Activated CD4-positive, CD25-positive, alpha-beta regulatory T cell (primary cell): ENCODE measurements at places on chromosomes 5 and 9.

DNA sequence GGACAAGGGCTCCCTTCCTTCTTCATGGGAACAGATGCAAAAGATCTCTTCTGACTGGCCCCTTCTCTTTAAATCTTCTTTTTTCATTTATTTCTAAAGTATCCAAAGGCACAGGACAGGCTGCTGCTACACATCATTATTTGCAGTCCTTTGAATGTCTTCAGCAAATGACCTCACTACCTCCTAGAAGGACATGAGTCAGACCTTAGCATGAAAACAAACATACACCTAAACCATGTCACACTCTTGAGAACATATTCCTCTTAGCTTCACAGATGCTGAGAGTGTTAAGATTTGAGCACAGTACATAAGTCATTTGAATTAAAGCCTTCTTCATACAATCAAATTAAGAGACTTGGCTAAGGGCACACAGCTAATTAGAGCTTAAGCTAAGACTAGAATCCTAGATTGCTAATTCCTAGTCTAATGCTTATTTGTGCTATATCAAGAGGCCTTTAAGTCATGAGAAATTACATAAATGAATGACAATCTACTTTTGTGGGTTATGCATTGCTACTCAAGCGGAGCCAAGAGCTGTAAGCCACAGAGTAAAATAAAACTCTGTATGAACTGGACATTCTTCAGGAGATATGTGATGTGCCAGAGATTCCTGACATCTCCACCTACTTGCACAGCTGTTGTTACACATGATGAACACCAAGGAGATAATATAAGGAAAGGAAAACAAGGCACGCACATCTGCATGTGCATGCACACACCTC, 109.1 kb upstream of the PTGER4 start:
- DNase-seq, result no peak

DNA sequence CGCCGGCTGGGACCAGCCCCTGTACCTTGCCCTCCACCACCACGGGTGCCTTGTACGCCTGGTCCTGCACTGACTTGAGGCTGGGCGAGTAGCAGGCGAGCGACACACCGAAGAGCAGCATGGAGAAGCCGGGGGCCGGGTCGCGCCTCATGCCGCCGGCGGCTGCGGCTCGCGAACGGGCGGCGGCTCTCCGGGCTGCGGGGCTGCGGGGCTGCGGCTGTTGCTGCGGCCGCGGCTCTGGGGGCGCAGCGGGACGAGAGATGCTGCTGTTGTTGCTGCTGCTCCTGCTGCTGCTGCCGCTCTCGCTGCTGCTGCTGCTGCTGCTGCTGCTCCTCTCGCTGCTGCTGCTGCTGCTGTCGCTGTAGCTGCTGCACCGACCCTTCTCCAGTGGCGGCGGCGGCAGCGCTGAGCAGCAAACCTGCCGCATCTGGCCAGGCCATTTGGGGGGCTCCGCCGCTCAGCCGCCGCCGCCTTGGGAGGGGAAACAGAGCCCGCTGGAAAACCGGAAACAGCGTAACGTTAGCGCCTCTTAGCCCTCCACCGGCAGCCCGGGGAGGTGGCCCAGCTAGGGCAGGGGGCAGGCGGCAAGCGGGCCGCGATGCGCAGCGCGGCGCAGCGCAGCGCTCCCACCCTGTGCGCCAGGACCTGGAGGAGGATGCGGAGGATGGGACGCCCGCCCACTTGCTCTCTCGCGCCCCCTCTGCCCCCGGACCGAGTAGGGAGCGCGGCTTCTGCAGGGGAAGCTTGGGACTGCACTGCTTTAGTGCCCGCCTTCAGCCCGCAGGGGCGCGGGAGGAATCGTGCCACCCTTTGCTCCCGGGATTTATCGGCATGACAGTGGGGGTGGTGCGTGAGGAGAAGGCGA, at the start of gene NRG2:
TSS of gene NRG2 (minus strand) at position 657 of the 865 bp plus-strand sequence.
- peak; percentile 19 for DNase-seq

GRCh38 chr5:3694819-3695218, 99.2 kb downstream of the IRX1 start:
- no peak for DNase-seq

DNA sequence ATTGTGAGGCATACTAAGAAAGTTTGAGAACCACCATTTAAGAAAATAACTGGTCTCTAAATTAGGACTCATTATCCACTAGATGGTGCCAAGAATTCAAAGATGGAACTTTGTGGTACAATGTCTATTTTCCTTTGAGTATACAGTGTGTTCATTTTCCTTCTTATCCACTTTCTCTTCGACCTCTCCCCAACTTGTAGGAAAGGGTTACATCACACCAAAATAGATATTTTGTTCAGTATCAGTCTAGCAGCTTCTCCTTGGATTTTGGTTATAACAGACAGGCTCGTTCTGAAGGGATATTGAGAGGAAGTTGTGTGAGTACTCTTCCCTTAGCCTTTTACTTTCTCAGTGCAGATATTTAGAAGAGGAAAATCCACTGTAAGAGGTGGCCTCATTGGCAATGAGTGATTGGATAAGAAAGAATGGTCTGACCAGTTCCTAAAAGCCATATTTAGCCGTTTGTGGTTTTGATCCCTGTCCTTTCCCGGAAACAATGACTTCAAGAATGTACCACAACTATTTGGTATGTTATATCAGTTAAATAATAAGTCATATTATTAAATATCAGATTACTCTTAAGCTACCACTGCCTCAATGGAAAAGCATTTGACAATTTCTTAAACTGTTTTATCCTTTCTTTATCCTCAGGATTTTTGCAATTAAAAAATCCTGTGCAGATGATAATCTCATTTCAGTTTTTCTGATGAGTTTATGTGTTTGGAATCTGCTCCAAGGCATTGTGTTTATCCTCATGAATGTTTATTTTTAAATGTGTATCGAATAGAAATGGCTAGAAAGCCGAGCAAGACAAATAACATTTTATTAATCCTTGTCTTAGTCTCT, 69.0 kb upstream of the GRAMD2B start:
- no peak for DNase-seq

DNA sequence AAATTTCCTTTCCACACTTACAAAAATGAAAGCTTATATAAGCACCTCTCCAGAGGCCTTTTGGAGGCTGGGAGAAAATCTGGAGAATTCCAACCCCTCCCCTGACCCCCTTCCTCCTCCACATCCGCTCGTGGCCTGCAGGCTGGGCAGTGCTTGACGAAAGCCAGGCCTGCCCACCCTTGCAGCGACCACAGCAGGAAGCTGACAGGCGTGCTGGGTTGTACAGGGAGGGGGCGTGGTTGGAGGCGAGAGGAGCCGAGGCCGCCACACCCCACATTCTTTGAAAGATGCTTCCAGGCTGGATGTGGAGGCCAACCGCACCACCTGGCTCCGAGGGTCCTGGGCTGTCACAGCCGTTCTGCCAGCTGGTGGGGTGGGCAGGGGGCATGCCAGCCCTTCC, 47.8 kb upstream of the IER5L start:
- DNase-seq, result peak; percentile 15

- DNase-seq, result no peak
These were observed 5.4 kb upstream of the CERCAM start for GRCh38 chr9:128415281-128415680.

DNA sequence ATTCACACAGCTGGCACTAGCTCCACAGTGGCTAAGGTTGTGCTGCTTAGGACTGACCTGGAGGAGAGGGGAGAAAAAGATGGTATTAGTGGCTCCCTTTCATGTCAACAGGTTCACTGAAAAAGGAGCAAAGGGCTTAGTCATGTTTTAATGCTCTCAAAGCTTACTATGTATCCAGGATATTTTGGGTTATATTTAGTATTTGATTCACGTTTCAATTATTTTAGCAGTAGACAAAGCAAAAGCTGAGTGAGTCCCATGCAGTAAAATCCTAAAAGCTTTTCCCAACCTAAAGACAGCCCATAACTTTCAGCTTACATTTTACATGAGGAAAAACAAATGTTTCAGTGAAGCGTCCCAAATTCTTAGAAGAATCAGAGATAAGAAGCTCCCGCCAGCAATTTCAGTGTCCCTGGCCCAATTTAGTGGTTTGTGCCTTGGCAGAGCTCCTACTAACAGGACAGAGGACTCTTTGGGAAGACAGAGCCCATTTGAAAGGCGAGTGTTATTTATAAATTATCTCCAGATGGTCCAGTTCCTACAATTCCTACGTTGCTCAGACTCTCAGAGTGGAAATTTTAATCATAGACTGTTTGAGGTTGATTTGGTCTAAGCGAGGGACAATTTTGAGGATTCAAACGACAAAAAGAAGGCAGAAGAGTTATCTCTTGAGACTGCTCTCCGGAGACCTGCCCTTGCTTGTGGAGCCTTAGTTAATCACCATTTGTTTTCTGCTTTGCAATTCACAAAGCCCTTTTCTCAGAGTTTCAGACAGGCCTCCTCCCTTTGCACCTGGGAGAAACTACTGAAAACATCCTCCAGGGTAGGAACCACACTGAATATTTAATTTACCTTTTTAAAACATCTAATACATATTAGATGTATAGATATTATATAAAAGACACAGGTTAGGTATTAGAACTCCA, 225.0 kb upstream of the ANKRD55 start:
- DNase-seq, result no peak

GRCh38 chr5:142308358-142308757, 16.5 kb downstream of the SPRY4 start:
- no peak for DNase-seq

DNA sequence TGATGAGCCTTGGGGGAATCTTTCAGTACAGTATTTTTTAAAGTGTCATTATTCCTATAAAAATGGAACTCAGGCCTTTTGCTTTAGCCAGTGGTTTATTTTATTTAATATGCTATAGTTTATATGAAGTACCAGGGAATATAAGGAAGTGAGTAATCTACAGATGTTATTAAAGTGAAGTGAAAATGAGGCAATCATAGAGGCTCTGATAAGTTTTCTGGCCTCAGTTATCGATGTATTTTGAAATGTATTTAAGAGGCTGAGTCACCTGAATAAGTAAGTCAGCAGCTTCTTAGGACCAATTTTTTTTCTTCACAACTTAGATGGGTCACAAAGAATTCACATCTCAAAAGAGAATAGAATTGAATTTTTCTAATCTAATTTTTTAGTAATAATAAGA, 829.0 kb downstream of the DNAH5 start:
- no peak for DNase-seq

GRCh38 chr9:111997831-111998230, 101.2 kb downstream of the UGCG start:
- no peak for DNase-seq

DNA sequence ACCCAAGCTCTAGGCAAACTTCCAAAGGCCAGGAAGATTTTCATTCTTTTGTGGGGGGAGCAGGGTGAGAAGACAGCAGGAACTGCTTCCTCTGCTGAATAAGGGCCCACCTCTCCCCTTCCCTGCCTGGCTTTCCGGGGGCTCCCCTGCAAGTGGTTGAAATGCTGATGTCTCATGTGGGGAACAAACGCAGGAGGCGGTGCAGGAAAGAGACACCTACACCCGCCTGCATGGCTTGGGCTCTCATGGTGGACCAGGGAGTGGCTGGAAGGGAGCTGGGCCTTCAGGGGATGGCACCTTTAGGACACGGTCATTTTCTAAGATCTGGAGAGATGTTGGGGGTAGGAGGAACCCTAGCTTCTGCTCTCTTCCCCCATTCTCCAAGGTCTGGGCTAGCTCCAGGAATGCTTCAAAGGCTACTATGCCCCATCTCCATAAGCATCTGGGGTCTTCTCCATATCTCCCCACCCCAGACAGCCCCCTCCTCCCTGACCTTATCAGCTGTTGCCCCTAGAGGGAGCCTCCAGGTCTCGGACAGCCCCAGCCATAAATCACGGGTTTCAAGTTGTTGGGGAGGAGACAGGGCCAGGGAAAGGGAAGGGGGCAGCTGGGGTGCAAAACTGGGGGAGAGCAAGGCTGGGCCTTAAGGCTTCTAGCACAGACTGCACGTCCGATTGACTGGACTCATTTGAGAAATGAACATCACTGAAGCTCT, 76.6 kb downstream of the PSD2 start:
- DNase-seq, result no peak

GRCh38 chr5:180790020-180790419, 12.6 kb downstream of the MGAT1 start:
- DNase-seq, result no peak

DNA sequence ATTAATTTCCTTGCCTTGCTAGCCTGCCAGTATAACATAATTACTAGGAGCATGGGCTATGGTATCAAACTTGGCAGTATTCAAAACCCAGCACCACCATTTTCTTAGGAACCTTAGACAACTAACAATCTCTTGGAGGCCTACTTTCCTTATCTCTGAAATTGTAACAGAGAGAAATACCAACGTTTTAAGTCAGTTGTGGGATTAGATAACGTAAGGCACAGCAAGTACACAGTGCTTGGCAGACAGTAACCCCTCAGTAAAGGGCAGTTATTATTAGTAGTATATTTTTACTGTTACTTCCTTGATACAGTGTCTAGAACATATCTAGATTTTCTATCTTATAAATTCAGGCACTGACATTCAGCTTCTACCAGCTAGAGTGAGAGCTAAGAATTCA, 309.6 kb downstream of the ACTL7B start:
- DNase-seq, result no peak

- DNase-seq, result no peak
These were observed 35.3 kb downstream of the ZDHHC11B start for GRCh38 chr5:749101-749670.

GRCh38 chr5:106874974-106875373, 795.8 kb downstream of the EFNA5 start:
- no peak for DNase-seq
